Adrenal gland (tissue), 19 donors: ENCODE measurements at places on chromosomes 7 and 10.
A peak's percentile ranks its signal among the peaks of the same experiment; 100 is the strongest.

GRCh38 chr7:143205560-143206293 lies 16.1 kb upstream of the TAS2R40 start:
- peak; percentile 36 for DNase-seq

GRCh38 chr7:105173586-105173985 lies 159.6 kb downstream of the KMT2E start:
- DNase-seq = no peak

- DNase-seq = peak; percentile 62
Measured at GRCh38 chr7:149662591-149663095, 110.7 kb downstream of the ZNF467 start.

DNA sequence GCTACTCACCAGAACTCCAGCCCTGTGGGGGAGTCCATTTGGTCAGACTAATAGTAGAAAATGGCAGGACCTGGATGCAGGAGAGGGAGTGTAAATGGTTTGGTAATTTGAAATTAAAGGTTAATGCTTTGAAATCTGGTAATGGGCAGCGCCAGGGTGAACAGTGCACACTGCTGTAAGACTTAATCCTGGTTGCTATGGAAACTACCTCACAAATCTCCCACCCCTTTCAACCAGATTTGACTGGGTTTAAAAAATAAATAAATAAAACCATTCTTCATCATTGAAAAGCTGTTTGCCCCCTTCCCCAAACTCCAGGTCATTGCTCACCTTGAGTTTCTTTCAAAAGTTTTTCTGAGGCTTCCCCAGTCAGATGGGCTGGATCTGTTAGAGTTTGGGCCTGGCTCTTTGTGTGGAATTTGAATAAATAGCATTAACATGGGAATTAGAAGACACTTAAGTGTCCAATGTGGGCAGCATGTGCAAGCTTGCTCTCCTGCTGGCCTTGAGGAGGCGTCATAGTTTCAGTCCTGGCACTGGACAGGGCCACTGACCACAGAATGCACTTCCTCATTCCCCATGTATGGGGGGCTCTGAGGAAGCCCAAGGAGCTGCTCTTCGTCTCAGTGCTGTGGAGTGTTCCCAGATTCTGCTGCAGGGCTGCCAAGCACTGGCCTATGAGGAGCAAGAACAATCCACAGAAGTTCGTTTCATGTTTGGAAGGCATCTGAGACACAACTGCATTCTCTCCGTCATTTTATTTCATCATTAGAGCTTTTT lies 90.7 kb downstream of the LRRC4 start:
- no peak for DNase-seq

- no peak for DNase-seq
Measured at GRCh38 chr7:93558705-93559614, 15.6 kb downstream of the CALCR start.

GRCh38 chr10:82888809-82889455 lies 1013.9 kb downstream of the NRG3 start:
- no peak for DNase-seq
